ENCODE measurements at places on chromosomes 2 and 18.

GRCh38 chr18:58135701-58136331 lies 91.8 kb downstream of the NEDD4L start:
- DNase-seq: peak; percentile 87

GRCh38 chr18:77911971-77912605 lies 662.4 kb downstream of the GALR1 start:
- DNase-seq: no peak

DNA sequence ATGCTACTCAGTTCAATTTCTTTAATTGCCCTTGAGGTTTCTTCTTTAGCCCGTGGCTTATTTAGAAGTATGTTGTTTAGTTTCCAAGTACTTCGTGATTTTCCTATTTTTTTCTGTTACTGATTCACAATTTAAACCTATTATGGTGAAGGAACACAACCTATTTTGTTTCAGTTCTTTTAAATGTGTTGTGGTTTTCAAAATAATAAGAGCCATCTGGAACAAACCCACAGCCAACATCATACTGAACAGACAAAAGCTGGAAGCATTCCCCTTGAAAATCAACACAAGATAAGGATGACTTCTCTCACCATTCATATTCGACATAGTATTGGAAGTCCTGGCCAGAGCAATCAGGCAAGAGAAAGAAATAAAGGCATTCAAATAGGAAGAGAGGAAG lies 155.2 kb downstream of the GALNT1 start:
- DNase-seq: no peak

DNA sequence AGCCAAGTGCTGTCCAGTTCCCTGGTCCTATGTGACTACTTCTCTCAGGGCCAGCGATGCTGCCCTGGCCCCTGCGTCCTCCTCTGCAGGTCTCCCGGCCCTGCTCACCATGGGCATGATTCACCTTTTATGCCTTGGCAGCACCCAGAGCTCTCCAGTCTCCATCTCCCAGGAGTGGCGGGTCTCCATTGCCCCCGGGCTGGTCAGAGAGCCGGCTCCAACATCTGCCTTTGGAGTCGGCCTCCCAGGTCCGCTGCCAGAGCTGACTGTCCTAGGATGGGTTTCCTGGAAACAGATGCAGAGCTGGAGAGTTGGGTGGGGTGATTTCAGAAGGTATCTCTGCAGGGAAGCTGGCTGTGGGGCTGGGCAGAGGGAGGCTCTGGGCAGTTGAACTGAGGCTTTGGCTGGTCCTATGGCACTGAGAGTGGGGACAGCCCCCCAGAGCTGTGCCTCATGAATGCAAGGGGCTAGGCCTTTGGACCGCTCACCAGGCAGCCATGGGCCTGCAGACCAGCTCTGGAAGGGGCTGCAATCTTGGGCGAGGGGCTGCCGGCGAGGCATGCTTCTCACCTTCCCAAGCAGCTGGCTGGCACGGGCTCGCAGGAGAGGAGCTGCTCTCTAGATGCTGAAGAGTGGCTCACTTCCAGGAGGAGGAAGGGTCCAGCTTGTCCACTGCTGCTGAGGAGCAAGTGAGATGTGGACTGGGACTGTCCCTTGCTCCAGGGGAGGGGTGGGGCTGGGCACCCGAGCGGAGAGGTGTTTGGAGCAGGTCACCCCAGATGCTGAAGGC lies 59.8 kb upstream of the HS6ST1 start:
- DNase-seq: no peak

DNA sequence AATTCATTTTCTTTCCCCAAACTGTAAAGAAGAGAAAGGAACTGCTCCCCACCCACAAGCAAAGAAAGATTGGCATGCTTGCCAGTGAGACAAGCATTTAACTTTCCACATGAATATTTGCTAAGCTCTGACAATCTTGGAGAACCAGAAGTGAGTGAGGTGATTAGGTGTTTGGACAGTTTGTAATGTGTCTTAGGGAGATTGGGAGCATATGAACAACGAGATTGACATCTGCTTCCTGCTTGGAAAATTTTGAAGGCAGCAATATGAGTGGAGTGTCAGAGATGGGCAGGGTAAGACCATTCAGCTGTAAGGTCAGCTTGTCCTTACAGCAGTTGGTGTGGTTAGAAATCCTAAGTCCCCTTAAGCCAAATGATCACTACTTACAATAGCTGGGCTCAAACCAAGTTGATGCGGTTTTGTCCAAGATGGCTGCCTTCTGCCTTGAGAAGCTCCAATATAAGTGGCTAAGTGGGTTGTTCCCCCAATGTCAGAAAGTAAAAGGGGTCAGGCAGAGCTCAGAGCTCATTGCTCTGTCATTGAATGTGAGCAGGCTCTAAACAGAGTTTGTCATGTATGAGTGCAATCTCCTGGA lies 36.0 kb upstream of the GALNT5 start:
- DNase-seq: peak; percentile 6

DNA sequence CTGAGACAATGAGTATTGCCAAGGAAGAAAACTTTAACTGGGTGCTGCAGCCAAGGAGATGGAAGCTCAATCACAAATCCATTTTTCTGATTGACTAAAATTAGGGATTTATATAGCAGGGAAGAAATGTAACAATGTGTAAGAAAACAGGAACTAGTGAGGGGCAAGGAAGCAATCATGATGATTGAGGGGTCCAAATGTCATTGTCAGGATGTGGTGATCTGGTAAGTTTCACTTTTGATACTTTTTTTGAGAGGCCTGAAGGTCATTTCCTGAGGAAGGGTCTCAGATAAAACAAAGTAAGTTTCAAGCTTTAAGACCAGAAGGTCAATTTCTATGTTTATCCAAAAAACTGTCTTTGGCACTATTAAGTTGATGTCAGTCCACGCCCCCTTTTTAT lies 12.0 kb upstream of the GCC2 start:
- DNase-seq: no peak

GRCh38 chr2:238920601-238921001 lies 72.7 kb downstream of the TWIST2 start:
- DNase-seq: no peak

- no peak for DNase-seq
Measured at GRCh38 chr2:101500860-101501259, 25.9 kb upstream of the RFX8 start.

DNA sequence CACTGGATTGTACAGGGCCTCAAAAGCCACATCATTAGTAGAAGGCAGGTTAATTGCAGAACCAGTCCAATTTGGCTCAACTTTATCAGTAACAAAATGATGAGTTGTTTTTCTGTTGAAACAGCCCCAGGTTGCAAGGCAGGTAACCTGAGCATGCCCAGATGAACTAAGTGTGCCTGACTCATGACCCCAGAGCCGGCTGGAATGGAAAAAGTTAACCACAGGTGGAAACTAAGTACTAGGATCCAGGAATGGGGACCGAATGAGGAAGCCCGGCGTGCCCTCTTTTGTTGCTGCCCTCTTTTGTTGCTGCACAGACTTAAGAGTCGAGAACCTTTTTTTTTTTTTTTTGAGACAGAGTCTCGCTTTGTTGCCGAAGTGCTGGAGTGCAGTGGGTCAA lies 79.5 kb upstream of the YWHAQ start:
- no peak for DNase-seq

DNA sequence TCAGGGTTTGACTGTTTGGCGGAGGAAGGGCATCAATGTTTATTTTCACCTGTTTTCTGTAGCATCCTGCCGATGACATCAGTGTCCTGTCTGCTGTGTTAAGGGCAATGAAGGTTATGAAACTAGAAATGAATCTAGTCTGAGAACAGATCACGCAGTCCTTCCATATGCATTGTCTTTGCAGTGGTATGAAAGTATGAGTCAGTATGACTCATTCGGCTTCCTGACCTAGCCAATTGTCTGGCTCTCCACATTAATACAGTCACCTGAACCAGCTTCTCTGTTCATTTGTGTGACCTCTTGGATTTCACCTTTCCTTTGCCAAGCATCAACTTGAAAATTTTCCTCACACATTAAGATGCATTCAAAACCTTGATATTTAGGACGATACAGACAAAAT lies 353.8 kb downstream of the RND3 start:
- no peak for DNase-seq

- DNase-seq: no peak
Measured at GRCh38 chr18:39788383-39788782, 2166.7 kb upstream of the PIK3C3 start.

DNA sequence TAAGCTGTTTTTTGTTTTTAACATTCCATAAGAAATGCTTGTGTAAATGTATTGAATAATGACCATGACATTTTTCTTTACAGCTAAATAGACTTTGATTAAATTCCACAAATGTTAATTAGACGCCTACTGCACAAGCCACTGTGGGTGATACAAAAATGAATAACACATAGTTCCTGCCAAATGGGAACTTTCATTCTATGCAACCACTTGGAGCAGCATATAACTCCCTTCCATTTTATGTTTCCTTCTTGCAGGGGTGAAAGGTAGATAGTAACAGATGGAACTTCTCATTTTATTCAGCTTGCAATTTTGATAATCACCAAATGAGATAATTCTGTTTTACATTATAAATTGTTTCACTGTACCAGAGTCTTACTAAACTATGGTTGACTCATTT lies 70.0 kb upstream of the THUMPD2 start:
- no peak for DNase-seq

DNA sequence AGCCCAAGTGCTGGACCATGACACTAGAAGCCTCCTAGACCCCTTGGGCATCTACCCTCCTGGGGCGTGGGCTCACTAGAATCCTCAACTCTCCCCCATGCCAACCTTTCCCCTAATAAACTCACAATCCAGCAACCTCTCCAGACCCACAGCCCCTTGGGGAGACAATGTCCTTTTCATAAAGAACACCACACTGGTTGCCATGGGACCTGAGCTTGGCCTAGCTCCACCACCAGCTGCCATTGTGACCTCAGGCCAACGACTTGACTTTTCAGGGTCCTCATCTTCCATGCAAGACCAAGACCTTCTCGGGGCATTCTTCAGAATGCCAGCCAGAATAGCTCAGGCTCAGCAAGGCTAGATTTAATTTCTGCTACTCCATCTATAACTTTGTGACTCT lies 128.1 kb upstream of the NPAS2 start:
- DNase-seq: no peak

- DNase-seq: no peak
Measured at GRCh38 chr18:62919109-62919838, 203.9 kb downstream of the PHLPP1 start.

- no peak for DNase-seq
Measured at GRCh38 chr2:47438106-47438505, 35.1 kb downstream of the MSH2 start.

GRCh38 chr2:120716641-120717585 lies 18.8 kb upstream of the GLI2 start:
- no peak for DNase-seq

DNA sequence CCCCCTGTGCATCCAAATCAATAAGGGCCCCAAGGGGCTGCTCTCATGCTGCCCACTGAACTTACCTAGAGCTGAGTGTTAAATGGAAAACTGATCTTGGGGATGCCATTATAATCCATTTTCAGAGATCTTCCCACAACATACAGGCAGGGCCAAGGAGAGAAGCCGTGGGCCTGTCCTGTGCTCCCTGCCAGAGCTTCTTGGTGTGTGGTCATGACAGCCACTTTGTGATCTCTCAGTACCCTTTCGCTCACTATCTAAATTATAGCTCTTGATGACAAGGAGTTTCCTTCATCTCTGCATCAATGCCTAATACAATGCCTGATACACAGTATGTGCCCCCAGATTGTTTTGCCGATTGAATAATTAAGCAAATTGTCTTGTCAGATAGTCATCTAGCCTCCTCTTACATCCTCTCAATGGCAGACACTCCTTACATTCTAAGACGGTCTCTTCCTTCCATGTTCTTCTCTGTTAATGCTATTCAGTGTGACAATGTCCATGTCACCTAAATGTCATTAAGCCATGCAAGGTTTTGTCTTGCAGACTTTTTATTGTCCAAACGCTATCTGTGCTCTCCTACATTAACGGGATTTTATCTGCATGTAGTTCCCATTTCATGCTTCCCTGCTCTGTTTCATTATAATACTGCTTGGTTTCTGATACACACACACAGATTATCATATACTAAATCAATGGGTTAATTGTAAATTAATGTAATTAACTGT lies 5.9 kb downstream of the CSRNP3 start:
- DNase-seq: no peak

DNA sequence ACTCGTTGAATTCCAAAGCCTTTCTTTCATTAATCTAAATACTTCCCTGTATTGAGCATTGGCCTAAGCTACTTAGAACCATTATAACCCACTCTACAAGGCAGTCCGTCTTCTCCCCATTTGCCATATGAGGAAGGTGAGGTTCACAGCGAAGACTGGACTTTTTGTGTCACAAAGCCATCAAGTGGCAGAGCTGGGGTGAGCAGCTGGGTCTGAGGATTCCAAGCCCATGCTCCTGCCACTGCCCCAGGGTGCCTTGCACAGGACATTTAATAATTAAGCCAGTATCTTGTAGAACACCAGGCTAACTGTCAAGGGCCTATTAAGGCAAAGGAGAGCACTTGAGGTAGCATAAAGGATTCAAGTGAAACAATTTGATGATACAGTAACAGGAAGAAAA lies 68.8 kb upstream of the ZNF397 start:
- no peak for DNase-seq

GRCh38 chr2:134457765-134458472 lies 204.0 kb downstream of the MGAT5 start:
- no peak for DNase-seq

- no peak for DNase-seq
Measured at GRCh38 chr2:219142329-219142728, 18.3 kb downstream of the NHEJ1 start.

GRCh38 chr18:80157708-80158343 lies 48.8 kb downstream of the ADNP2 start:
- DNase-seq: peak; percentile 74

- peak; percentile 37 for DNase-seq
Measured at GRCh38 chr18:3889803-3890202, 439.8 kb downstream of the TGIF1 start.
